Type B pancreatic cell (in vitro differentiated cells): ENCODE measurements at places on chromosomes 16 and 17.

GRCh38 chr17:78381601-78382232 lies 3.3 kb downstream of the PGS1 start:
- DNase-seq, result no peak

GRCh38 chr17:29283496-29283895 lies 10.5 kb downstream of the NUFIP2 start:
- no peak for DNase-seq

DNA sequence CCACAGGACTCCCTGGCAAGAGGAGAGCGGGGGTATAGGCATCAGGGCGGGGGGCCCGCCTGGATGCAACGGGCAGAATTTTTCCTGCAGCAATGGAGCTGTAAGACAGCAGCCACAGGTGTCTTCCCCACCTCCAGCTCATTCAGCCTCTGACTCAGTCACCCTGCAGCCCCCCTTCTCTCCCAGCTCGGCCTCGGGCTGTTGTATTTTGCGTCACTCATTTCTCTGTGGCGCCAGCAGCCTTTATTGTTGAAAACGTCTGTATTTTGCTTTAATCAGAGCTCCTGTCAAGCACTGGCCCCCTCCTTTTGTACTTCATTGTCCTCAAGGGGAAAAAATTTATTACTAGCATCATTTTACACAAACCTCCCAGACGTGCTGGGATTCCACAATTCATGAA lies 117.7 kb downstream of the WSCD1 start:
- no peak for DNase-seq

DNA sequence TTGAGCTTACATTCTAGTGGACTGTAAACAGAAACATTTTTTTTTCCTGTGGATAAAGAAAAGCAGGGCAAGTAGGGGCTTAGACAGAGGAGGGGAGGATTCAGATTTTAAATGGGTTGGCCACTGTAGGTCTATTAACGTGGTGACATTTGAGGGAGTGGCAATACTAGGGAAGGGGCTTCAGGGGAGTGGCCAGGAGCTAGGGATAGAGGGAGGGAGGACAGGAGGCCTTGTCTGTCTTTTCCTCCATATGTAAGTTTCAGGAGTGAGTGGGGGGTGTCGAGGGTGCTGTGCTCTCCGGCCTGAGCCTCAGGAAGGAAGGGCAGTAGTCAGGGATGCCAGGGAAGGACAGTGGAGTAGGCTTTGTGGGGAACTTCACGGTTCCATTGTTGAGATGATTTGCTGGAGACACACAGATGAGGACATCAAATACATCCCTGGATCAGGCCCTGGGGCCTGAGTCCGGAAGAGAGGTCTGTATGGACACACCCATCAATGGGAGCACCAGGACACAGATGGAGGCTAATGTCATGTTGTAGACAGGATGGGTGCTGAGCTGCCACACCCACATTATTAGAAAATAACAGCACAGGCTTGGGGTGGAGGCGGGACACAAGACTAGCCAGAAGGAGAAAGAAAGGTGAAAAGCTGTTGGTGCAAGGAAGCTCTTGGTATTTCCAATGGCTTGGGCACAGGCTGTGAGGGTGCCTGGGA lies 6.5 kb upstream of the HBM start:
- DNase-seq, result no peak

DNA sequence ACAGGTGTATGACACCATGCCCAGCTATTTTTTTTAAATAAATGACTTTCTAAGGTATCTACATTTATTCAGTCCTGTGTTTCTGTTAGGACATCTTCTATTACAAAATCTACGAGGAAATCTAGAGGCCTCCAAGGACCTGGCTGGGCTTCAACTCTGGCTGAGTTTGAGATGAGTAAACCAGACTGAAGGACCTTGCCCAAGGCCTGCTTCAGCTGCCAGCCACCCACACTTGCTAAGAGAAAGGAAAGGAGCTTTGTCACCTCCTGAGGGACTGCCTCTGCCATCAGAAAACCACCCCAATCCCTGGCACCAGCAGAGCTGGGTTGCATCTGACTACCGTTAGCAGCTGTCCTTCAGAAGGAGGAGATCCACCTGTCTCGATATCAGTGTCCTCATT lies 1.3 kb upstream of the MYO1D start:
- no peak for DNase-seq

GRCh38 chr17:9432134-9432885 lies 143.3 kb downstream of the STX8 start:
- DNase-seq, result no peak

GRCh38 chr16:330741-331140 lies 21.8 kb downstream of the AXIN1 start:
- DNase-seq, result no peak

- DNase-seq, result no peak
Observed at GRCh38 chr16:3170440-3171180, 17.4 kb upstream of the OR1F1 start.

- no peak for DNase-seq
Observed at GRCh38 chr17:5209396-5209795, 17.7 kb upstream of the ZNF594 start.

- no peak for DNase-seq
Observed at GRCh38 chr16:85428168-85428898, 184.8 kb upstream of the GSE1 start.

- DNase-seq, result no peak
Observed at GRCh38 chr16:79519448-79519847, 81.1 kb downstream of the MAF start.

DNA sequence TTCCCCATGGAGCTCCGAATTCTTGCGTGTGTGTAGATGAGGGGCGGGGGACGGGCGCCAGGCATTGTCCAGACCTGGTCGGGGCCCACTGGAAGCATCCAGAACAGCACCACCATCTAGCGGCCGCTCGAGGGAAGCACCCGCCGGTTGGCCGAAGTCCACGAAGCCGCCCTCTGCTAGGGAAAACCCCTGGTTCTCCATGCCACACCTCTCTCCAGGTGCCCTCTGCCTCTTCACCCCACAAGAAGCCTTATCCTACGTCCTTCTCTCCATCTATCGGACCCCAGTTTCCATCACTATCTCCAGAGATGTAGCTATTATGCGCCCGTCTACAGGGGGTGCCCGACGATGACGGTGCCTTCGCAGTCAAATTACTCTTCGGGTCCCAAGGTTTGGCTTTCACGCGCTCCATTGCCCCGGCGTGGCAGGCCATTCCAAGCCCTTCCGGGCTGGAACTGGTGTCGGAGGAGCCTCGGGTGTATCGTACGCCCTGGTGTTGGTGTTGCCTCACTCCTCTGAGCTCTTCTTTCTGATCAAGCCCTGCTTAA lies 617 bp upstream of the SENP3 start:
- peak; percentile 91 for DNase-seq

DNA sequence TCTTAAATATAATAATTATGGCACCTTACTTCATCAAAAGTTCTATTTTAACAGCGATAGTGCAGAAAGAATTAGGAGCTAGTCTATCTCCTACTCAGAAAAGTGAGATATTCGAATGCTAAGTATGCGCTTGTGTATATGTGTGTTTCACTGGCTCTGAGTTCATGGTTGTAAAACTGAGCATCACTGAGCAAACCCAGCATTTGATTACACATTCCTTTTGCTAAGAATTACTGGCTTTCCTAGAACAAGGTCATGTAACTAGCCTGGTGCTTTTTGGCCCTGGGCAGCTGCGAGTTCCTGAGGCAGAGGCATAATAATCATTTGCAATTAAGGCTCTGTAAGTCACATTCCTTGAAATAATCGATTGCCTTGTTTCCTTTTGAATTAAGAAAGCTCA lies 157.2 kb downstream of the SNX29 start:
- no peak for DNase-seq

DNA sequence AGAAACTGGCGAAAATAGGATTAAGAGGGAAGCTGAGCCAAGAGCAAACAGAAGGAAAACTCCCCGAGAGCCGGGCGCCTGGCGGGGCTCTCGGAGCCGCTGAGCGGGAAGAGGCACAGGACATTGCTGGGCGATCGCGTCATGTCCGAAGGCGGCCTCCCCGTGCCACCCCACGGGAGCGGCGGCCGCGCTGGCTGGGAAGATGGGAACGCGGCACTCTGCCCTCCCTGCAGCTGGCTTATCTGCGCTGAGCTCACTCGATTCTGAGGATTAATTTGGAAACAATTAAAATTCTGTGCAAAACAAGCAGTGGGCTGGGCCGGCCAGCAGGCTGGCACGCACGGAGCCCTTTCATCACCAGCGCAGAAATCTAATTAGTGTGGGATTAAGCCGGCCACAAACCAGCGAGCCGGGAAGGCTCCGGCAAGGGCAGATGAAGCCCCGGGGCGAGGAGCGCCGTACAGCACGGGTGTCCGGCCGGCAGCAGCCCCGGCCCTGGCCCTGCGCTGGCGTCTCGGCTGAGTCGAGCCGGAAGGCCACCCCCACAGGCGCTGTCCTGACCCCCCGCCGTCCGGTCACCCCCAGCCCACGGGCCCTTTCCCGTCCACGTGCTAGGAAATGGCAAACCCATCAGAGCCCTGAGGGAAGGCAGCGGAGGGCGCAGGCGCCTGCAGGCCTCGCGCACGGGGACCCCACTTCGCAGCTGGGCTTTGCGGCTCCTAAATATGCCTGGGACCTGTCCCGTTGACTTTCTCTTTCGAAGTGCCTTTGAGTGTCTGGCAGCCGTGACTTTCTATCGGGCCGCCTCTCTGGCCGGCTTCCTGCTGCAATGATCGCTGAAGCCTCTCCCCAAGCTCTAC lies 37.9 kb downstream of the SOX8 start:
- no peak for DNase-seq

DNA sequence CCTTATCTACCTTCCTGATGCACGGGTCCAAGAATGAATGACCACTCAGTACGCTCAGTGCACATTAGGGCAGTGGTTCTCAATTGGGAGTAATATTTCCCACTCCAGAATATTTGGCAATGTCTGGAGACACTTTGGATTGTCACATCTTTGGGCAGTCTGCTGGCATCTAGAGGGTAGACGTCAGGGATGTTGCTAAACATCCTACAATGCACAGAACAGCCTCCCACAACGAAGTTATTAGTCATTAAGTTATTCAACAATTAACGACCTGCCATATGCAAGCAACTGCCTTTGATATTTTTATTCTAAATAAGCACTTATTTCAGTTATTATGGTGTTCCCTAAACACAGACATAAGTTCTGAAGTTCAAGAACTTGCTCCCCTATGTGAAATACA lies 669.3 kb downstream of the TOX3 start:
- no peak for DNase-seq

DNA sequence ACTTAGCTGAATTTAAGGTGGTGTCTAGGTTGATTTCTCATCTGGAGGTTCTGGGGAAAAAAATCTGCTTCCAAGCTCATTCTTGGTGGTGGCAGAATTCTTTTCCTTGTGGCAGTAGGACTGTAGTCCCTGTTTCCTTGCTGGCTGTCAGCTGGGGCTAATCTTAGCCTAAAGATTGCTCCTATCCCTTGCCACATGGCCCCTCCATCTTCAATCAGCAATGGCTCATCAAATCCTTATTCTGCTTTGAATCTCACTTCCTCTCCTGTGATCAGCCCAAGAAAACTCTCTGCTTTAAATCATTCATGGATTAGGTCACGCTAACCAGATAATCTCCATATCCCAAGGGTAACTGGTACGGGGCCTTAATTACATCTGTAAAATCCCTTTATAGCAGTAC lies 6.6 kb downstream of the FAM20A start:
- no peak for DNase-seq

DNA sequence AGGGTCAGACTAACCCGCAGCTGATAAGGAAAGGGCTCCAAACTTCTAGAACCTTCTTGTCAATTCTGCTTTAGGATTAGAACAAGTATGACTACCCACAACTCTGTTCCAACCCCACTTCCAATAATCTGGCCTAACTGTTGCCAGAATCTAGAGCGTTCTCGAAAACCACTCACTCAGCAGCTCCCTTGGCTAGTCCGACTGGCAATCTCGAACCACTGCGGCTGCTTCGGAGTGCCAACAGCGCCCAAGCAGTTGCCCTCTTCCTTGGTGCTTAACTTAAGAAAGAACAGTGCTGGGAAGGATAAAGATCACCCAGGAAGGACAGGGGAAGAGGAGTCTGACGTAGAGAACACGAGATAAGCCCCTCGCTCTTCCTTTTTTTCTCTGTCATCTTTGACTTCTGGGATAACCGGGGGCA lies 818 bp downstream of the DNAJC7 start:
- DNase-seq, result no peak

- no peak for DNase-seq
Observed at GRCh38 chr16:59424714-59425273, 690.7 kb upstream of the GOT2 start.

DNA sequence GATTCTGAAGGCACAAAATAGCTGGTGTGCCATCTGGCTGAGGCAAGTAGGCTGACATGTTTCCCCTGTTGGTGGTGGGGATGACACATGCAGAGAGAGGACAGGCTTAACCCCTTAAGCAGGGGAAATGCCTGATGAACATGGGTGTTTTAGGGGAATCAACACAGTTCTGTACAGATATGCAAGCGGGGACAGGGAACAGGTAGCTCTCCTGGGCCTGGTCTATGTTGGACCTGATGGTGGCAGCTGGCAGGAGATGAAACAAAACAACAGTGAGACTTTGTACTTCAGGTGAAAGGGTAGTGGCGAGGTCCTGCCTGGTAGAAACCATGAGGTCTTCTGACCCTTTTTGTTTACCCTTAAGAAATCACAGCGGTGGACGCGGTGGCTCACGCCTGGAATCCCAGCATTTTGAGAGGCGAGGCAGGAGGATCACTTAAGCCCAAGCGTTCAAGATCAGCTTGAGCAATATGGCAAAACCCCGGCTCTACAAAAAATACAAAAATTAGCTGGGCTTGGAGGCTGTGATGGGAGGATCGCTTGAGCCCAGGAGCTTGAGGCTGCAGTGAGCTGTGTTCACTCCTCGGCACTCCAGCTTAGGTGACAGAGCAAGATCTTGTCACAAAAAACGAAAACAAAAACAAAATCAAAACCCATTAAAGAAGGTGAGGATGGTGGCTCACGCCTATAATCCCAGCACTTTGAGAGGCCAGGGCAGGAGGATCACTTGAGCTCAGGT lies 10.5 kb downstream of the OR1F1 start:
- DNase-seq, result no peak

DNA sequence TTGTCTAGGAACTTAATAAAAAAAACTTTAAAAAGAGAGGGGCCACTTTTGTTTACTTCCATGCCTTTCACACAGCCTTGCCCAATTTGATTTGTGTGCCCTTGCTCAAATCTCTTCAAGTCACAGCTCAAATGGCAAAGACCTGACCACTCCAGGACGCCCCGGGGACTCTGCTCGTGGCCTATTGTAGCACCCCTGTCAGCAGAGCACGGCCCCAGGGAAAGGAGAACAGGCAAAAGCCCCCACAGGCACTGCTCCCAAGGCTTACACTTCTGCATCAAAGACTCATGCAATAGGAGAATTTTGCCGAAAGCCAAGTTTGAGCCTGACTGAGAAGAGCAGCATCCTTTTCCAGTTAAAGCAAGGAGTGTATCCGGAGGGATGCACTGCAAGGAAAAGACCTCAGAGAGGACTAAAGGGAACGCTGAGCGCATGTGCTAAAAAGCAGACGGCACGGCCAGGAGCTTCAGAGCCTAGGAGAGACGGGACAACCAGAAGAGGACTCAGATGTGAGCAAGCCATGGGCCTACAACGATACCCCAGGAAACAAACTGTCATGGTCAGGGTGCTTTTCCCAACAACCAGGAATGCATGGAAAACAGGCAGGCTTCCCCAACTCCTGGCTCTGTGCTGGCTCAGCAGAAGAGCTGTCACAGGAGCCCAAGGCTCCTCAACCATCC lies 8.2 kb downstream of the CREBBP start:
- no peak for DNase-seq

- DNase-seq, result no peak
Observed at GRCh38 chr17:73644145-73645049, at the start of gene SDK2. SDK2 (minus strand) TSS chr17:73644445; CDS start chr17:73644088, 357 bp downstream.
